ENCODE measurements at places on chromosomes 16 and 17. TPM values are rescaled to one million over a fixed set of nuclear protein-coding genes. Genes with fewer than 3 reads are reported as not detected.
A peak's percentile ranks its signal among the peaks of the same experiment; 100 is the strongest.

Gene CNTNAP1
- total RNA-seq, result 6.7 TPM

Gene SALL1
- 0.45 TPM for total RNA-seq

Gene GAS2L2
- total RNA-seq, result not detected

Gene KRTAP3-1
- total RNA-seq, result not detected

Gene KRT39
- total RNA-seq, result not detected

Gene EIF5A
- 86.9 TPM for total RNA-seq

Gene IGSF6
- total RNA-seq, result not detected

Gene SCN4A
- 1.2 TPM for total RNA-seq

Gene FTO
- total RNA-seq, result 88.7 TPM

DNA sequence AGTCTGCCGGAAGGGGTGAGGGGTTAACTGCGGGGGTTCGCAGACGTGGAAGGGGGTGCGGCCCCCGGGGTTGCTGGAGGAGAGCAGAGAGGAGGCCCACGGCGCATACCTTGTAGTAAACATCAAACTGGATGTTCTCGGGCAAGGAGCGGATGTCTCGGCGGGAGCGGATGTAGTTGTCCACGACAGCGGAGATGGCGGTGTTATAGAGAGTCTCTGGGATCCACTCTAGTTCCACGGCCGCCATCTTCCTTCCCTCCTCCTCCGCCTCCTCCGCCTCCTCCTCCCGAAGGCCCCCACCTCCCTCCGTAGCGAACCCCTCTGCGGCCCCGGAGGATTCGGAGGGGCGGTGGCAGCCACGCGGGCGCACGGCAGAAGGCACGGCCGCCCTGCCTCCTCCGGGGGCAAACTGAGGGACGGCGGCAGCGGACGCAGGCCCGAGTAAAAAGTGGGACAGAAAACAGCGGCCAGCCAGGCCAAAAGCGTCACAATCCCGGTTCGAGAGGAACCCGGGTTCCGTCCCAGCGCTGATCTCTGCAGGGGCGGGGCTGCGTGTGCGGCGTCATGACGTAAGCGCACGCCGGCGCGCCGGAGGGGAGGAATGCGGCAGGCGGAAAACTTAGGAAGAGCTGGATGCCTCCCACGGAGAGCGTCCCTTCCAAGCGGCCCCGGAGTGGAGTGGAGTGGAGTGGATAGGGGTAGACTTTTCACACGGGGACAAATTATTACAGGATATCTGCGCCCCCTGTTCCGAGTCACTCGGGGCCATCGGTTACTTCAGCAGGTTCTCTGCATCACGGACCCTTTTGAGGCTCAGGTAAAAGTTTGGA lies at the start of gene APPBP2:
Gene APPBP2 (minus strand): TSS at position 558 of the 830 bp plus-strand sequence. CDS start 311 bp downstream, at position 247.
- peak; percentile 89 for DNase-seq

DNA sequence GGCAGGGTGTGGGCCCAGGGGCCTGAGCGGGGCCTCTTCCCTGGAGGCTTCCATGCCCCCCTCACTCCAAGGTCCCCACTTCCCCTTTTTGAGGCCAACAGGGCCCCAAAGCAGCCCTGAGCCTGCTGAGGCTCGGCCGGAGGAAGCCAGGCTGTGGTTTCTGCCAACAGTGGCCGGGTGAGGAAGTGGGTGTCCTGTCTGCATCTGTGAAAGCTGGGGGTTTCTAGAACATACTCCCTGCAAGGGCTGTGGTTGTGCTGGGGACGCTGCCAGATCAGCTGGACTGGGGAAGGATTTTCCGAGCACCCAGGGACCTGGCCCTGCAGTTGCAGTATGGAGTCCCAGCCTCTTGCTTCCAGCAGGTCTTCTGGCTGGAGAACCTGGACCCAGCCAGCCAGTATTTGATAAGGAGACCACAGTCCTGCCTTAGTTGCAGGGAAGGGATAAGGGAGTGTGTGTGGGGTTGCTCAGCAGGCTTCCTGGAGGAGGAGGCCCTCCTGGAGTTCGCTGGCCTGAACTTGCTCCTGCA lies 15.7 kb downstream of the ADCY7 start:
- peak; percentile 78 for DNase-seq

- no peak for DNase-seq
Observed at GRCh38 chr16:67014634-67015312, 14.2 kb upstream of the CBFB start.

GRCh38 chr17:50672831-50673551 lies 34.7 kb downstream of the ANKRD40 start:
- no peak for DNase-seq

DNA sequence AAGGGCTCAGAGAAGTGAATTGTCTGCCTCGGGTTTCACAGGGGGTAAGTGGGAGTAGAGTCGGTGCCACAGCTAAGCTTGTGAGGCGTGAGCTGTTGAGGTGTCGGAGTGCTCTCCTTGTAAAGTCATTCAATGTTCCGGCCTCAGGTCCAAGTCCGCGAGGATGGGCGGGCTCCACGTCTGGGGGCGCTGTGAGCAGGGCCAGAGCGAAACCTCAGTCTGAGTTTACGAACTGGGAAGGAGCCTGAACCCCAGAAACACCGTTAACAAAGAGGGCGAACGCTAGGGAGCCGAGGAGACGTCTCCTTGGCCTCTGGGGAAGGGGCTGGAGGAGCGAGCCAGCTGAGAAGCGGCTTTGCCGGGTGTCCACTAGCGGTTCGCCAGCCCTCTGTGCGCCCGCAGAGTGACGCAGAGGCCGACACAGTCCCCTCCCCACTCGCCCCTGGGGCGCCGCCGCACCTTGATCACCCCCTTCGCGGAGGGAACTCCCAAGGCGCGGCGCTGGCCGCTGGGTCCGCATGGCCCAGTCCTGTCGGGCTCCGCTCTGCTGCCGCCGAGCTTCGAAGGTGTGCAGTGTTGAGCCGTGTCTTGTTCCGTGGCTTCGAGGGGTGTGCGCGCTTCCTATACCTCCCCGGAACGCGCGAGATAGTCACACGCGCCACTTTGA lies 4.9 kb downstream of the IRX3 start:
- peak; percentile 45 for DNase-seq

DNA sequence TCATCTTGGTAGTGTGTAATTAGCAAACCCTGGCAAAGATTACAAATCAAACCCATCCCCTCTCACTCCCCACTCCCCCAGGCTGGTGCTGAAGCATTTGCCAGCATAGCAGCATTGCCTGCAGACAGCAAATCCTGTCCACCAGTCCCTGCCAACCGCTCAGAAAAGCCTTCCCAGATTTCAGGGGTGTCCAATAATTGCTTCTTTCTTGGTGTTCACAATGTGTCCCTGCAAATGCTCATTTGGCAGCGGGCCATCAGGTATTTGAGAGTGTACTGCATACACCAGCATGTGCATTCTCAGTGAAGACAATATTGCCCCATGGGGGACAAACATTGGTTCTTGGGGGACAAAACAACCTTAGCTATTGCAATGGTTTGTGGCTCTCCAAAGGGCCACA lies 28.2 kb downstream of the ORC6 start:
- no peak for DNase-seq

DNA sequence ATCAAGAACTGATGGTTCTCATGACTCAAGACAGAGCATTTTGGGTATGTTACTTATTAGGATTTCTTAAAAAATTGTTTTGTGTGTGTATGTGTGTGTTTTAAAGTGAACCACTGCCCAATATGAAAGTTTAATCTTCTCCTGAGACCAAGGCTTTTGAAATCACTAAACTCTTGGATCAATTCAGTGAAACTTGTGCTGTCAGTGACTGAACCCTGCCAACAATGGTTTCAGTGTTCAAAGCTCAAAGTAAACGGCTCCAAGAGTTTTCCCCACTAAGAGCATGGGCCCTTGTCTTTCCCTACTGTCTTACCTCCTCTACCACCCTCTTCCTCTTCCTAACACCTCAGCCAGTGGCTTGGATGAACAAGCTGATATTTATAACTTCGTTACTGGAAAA lies 22.0 kb downstream of the NFE2L1 start:
- DNase-seq, result no peak

DNA sequence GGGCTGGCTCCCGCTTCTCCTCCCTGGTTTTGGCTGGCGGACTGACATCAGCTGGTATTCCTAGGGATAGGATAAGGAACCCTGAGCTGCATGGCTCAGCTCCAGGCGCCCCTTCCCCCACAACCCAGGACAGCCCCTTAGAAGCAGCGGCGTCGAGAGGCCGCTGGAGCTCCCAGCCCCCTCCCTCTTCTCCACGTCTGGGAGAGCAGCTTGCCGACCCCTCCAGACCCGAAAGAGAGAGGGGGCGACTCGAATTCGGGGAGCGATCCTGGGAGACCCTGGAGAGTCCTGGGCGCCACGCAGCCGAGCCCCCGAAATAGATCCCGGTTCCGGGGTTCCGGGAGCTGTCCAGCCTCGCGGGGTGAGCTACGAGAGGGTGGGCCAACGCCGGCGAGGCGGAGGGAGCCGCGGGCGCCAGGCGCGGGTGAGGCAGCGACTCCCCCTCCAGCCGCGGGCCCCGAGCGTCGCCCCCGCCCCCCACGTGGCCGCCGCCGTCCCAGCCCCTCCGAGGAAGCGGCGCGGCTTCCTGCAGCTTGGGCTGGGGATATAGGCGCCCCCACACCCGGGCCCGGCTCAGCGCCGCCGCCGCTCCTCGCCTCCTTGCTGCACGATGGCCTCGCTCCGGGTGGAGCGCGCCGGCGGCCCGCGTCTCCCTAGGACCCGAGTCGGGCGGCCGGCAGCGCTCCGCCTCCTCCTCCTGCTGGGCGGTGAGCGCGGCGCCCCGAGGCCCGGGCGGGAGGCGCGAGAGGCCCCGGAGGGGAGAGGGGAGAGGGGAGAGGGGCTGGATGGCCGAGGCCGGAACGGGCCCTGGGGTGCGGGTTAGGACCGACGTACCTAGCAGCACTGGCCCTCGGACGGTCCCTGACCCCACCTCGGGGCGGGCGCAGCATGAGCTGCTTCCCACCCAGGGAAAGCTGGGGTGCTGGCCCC lies at the start of gene RAMP2:
Gene RAMP2 (plus strand): TSS at position 576 of the 930 bp plus-strand sequence. CDS start 35 bp downstream, at position 611.
- DNase-seq, result peak; percentile 83

- no peak for DNase-seq
Observed at GRCh38 chr16:66079671-66080334, 286.7 kb upstream of the CDH5 start.

- peak; percentile 95 for DNase-seq
Observed at GRCh38 chr17:38704606-38705522, at the start of gene MLLT6. TSS of gene MLLT6 (plus strand) at chr17:38705273. CDS start at chr17:38705633, 360 bp downstream.

GRCh38 chr17:45172541-45173286 lies 11.0 kb downstream of the HEXIM2 start:
- DNase-seq, result peak; percentile 69

All from stomach (tissue), 19 donors.